Stimulated activated CD4-positive, alpha-beta T cell treated with anti-CD3 and anti-CD28 coated beads, Interleukin-1b, Interleukin-23, amount 100 ng/mL, for 1 hour (primary cell): ENCODE measurements at places on chromosomes 1 and 21.
A peak's percentile ranks its signal among the peaks of the same experiment; 100 is the strongest.

DNA sequence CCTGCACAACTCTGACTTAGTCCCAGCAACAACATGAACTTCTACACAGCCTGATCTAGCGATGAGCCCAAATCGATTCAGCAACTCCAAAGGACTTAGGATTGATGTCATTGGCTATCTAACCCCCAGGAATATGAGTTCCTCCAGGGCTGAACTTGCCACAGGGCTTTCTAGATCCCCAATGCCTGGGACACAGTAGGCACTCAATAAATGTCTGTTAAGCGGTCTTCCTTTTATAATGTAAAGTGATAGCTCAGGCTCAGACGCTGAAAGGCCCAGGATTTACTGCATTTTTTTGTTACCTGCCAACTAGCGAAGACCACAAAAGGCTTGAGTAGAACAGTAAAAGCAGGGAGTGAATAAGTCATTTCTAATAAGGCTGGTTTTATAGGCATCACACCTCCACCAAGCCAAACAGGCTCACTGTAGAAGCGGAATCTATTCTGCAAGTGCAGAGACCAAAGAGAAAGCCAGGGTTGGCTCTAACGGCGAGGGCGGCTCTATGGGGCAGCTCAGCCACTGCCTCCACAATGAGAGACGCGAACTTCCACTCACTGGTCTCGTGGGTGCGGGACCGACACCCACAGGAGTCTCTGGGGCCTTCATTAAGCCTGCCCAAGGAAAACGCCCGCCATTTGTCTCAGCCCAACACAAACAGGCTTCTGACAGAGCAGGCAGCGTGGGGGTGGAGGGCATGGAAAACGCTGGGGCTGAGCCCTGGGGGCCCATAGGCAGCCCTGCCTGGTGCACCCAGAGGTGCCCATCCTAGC is 52.0 kb downstream of the HLCS start:
- no peak for DNase-seq

GRCh38 chr1:203703586-203703985 is 61.4 kb upstream of the LAX1 start:
- no peak for DNase-seq

DNA sequence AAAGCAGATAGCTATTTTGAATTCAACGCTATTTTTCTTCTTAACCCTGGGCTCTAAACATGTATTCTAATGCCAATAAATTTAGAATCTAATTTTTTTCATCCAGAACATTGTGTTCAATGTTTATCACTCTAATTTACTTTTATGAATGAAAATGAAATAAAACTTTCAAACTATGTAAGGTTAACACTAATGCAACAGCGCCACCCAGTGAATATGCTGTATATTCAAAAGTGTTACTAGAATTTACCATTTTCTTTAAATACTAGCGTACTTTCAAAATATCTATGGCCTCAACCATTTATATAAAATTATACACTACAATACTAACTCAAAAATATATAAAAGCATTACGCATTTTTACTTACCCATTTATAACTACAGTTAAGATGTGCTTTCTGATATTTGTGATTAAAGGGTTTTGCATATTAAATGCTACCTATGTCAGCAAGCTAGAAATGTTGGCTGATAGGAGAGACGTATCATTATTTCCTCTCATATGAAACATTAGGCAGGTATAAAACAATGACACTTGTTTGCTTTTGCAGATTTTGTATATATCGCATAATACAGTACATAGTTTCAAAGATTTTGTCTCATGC is 5.9 kb upstream of the NUF2 start:
- DNase-seq: peak; percentile 10

- DNase-seq: no peak
Observed at GRCh38 chr1:184840596-184840995, 85.9 kb upstream of the EDEM3 start.

DNA sequence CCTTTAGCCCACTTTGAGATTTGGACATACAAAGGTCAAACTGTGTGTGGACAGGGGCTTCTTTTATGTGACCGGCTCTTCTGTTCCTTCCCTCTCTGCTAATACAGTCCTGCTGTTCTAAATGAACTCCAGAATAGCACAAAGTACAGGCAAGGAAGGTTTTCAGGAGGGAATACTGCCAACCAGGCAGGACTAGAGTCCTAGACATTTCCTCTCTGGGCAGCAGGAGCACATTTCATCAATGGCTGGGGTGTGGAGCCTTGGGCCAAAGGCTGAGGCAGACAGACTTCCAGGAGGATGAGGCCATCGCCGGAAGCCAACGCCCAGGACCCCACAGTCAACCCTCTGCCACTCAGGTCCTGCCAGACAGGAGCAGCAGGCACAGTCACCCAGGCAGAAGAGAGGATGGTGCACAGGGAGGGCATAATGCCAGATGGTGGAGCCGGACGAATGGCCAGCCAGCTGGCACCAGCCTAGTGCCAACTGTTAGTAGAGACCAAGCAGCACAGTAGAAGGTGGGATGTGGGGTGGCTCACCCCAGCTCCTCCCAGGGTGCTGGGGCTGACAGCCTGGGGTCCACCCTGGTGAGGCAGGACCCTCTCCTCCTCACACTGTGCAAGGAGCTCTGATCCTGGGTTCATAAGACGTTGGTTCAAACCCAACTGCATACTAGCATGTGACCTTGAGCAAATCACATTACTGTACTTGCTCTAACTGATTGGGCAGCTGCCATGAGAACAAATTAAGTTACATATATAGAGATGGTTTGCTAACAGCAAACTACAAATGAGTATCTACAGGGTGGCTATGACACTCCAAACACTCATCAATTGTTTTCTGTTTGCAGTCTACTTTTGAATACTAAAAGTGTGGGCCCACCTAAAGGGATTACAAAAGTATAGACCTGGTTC is 410.7 kb downstream of the SIPA1L2 start:
- no peak for DNase-seq

GRCh38 chr1:207987164-207987563 is 76.2 kb upstream of the CD34 start:
- no peak for DNase-seq

- no peak for DNase-seq
Observed at GRCh38 chr1:6596886-6597776, 5.5 kb downstream of the KLHL21 start.

- no peak for DNase-seq
Observed at GRCh38 chr1:178010674-178011464, 41.0 kb upstream of the SEC16B start.
